H54 (cell line): ENCODE measurements at places on chromosomes 4 and X.

DNA sequence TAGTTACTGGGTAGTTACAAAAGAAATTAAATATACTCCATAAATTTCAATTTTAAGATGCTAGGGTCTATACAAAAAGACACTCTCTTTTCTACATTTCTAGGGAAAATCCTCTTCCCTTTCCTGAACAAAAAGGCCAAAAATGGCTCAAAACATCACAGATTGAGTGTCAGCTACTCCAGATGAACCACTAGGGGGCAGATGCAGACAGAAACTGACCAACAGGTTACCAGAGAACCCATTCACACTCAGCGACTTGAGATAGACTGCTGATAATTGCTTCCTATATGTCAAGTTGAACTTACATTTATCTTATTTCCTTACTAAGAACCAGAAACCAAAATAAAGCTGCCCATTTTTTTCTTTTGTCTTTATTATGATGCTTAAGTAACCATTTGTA is 83.4 kb upstream of the MID1IP1 start:
- DNase-seq: no peak

DNA sequence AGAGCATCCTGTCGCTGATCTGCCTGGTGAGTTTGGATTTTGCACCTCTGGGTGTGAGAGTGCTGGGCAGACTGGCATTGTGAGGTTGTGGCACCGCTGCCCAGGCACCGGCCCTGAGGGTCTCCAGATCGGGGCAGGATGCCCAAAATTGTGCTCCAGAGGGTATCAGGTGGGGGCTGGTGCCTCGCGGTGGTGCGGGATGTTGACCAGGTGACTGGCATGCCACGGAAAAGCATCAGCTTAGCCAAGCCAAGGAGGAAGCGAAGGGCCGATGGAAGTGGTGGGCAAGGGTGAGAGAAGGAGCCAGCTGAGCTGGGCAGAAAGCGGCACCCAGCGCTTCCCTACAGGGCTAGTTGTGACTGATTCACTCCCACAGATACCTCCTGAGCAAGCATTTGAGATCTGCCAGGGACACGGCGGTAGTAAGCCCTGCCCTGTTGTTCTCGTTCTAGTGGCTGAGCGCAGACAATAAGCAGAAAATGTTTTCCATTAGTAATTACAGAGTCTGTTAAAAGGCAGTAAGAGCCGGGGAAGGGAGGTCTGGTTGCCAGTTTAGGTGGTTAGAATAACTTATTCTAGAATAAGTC is 809 bp downstream of the ZFP92 start:
- no peak for DNase-seq

DNA sequence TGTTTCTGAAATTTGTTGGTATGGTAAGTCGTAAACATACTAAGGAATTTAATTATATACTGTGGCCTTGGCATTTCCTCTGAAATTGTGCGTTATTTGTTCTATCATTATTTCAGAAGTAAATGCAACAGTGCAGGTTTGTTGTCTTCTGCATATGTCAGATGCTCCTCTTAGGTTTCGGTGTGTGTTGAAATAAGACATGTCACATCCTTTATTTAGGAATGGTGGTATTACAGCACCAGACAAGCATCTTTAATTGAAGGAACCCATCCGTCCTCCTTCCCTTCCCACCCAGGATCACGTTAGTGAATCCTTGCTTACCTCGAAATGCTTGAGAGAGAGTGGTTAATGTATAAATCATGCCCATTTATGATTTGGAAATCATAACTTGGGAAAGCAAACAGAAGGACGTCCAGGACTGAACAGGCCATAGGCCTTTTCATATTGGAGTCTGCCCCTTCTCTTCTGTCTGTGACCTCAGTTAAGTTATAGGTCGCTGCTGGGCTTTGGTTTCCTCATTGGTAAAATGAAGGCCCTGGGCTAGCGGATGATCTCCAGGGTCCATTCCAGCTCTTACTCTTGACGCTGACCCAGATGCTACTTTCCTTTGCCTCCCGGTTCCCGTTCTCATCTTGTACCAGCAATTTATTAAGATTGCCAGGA is 134.1 kb downstream of the KLHL8 start:
- no peak for DNase-seq

- DNase-seq: no peak
These were observed 6.9 kb downstream of the ZDHHC9 start for GRCh38 chrX:129836827-129837226.

DNA sequence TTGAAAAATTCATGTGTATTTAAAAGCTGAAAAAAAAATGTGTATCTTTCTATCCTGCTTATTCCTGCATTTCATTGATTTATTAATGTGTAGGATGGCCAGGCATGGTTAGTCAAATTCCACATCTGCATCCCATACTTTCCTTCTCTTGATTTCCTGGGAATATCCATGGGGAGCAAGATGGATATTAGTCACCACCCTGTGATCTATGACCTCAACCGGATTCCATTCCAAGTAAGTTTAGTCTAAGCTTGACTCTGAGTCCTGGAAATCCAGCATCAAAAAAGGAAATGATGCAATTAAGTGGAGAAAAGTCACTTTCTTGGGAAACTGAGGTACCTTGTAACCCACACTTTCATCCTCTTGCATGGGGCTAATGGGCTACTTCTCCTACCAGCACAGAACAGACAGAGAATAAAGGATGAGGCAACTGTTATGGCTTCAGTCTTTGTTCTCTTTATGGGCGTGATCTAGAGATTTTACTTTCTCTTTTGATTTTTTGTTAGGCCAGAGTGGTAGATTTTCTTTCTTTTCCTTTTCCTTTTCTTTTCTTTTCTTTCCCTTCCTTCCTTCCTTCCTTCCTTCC is 17.1 kb upstream of the BEX4 start:
- DNase-seq: peak; percentile 10

DNA sequence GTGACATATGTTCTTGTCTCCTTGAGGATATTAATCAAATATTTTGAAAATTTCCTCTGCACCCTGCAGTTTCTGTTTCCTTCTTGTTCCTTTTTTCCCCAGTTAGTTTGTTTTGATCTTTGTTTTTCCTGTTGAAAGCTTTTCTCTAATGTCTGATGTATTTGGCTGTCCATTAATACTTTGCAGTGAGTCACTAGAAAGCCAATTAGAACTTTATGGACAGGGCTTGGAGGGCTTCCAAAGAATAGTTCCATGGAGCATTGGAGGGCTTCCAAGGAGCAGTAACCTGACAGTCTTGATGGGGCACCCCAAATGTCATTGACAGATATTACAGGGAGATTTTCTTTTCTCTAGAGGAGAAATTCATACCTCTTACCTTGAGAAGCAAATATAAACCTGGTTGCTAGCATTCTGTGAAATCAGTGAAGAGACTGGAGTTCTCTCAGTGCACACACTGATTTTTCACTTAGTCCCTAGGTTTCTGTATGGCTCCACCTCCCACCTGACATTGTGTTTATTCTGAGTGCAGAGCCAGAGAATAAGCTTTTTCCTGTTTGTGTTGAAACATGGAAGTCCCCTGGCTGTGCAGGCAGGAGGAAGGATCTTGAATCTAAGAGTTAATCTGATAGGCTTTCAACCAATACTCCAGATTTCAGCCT is 26.5 kb downstream of the SPARCL1 start:
- no peak for DNase-seq

DNA sequence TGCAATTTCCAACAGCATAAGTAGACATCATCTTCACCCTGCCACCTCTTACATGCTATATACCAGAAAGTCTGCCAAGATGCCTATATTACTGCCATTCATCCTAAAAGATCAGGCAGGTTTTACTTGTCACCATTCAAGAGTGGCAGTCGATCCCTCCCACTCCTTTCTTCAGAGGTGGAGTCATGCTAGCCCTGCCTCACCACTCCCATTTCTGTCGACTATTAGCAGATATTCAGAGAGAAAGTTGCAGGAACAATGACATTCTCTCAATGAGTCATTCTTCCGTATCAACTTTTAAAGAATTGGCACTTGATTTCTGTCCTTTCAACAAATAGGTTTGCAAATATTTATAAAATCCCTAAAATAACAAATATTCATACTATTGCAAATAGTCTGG is 1060.1 kb downstream of the ADGRL3 start:
- DNase-seq: no peak

GRCh38 chr4:6878451-6879059 is 31.1 kb upstream of the TBC1D14 start:
- DNase-seq: no peak
